Stimulated activated CD4-positive, alpha-beta T cell treated with anti-CD3 and anti-CD28 coated beads, Interleukin-4, amount 100 ng/mL, for 4 hours (primary cell): ENCODE measurements at places on chromosomes 4 and X.

- no peak for DNase-seq
Measured at GRCh38 chr4:98421111-98421510, 159.9 kb downstream of the RAP1GDS1 start.

DNA sequence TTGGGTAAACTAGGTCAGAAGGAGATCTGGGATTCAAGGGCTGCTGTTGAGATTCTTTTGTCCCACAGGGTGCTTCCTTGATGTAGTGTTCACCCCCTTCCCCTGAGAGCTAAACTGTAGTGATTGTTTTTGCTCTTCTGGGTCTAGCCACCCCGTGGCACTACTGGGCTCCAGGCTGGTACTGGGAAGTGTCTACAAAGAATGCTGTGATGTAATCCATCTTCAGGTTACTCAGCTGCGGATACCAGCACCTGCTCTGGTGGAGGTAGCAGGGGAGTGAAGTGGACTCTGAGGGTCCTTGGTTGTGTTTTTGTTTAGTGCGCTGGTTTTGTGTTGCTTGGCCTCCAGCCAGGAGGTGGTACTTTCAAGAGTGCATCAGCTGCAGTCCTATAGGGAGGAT lies 365.5 kb downstream of the ZNF674 start:
- no peak for DNase-seq

DNA sequence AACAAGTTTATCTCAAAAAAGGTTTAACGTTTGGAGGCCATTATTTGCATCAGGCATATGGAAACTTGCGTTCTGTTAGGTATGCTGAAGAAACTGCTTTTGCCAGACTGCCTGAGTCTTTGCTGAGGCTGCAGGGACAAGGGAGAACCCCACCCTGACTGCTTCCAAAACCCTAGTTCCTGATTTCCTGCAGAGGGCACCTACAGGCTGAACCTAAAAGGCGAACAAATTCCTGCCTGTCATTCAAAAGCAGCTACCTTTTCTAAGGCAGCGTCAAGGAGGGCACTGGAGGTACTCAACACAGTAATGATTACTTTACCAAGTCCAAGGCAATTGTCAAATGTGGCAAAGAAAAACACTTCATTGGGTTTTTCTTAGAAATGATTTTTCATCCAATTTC lies 578 bp upstream of the CORIN start:
- no peak for DNase-seq

DNA sequence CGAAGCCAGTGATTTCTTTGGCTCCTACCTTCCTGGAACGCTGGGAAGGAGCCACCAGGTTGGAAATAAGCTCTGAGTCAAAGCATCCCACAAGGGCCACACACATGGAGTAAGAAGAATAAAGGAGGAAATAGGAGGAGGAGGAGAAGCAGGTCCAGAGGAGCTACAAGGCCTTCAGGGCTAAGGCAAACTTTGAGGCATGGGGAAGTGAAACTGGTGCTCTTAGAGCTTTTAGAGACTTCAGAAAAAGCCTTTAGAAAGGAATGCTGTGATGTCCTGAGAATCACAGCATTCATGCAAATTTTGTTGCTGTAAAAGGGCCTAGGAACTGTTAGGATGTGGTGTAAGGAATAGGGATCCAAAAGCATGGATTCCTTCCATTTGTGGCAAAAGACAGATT lies 135.9 kb upstream of the ARHGEF9 start:
- no peak for DNase-seq

- DNase-seq = no peak
Measured at GRCh38 chrX:41381685-41382084, 47.7 kb downstream of the DDX3X start.

DNA sequence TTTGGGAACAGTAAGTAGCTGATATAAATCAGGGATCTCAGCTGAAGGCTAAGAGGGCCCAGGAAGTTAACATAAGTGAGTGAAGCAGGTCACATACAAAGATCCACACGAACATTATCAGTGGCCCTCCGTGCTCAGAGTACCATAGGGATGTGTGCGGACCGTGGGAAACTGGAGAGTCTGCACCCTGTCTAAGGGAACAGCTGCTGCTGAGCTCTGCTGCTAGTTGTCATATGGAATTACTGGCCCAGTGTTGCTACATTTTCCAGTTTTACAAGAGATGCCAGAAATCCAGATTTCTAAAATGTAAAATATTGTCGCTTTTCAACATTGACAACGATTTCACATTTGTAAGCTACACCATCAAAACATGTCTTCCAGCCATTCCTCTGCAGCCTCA lies 90.5 kb downstream of the RTL5 start:
- DNase-seq = no peak
